Brain (organoid and tissue), 16 donors: ENCODE measurements at places on chromosomes 2 and 18.

- no peak for DNase-seq
Measured at GRCh38 chr2:195498176-195498575, 158.8 kb upstream of the SLC39A10 start.

GRCh38 chr2:29130295-29130694 is 15.1 kb downstream of the CLIP4 start:
- DNase-seq, result no peak

- DNase-seq, result no peak
Measured at GRCh38 chr2:241496003-241496707, 12.2 kb downstream of the STK25 start.

- no peak for DNase-seq
Measured at GRCh38 chr2:111134055-111134454, 13.3 kb downstream of the BCL2L11 start.

DNA sequence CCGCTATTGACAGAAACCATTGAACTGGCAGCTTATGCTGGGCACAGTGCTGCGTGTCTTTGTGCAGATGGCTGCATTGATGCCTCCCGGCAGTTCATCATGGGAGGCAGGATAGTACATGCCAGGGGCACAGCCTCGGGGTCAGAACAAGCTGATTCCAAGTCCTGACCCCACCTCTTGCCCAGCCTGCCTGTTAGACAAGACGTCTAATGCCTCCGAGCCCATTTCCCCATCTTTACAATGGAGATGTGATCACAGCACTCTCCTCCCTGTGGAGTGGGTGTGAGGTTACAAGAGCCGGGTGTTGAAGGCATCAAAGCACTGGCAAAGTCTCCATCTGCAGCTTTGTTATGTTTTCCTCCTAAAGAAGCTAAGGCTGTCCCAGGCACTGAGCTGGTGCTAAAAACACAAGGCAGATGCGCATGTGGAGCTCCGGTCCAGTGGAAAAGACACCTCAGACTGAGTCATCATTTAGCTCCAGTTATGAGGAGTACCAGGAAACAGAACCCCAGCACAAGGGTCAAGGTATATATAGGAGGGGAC is 125.7 kb upstream of the EPAS1 start:
- DNase-seq, result peak; percentile 75

DNA sequence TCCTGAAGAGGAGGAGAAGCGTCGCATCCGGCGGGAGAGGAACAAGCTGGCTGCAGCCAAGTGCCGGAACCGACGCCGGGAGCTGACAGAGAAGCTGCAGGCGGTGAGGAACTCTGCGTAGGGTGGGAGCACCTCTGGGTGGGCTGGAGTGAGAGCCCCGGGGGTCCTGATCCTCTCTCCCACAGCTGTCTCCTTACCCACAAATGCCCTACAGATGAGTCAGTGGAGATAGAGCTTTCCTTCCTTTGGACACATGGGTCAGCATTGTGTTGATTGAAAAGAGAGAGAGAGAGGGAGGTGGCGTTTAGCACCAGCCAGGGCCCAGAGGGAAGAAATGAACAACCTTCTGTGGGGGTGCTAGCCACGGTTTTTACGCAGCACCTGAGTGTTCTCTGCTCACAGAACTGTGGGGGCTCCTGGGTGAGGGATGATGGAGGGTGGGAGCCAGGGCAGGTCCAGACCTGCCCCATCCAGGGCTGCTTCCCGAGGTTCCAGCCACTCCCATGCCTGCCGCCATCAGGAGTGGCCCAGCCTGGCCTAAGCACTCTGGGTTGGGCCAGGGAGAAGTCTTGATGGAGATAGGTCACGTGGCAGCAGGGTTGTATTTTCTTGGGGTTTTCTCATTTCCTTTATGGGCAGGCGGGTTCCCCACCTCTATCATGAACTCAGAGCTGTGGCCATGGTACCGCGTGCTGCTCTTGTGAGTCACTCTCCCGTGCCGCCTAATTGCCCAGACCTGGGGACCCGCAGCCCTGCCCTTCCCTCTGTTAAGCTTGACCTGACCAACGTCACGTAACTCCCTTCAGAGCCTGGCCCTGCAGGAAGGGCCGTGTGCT is 16.3 kb downstream of the FOSL2 start:
- DNase-seq, result no peak

- no peak for DNase-seq
Measured at GRCh38 chr18:62572456-62572855, 49.6 kb downstream of the ZCCHC2 start.

- DNase-seq, result no peak
Measured at GRCh38 chr2:160940271-160940670, 220.0 kb upstream of the TANK start.

DNA sequence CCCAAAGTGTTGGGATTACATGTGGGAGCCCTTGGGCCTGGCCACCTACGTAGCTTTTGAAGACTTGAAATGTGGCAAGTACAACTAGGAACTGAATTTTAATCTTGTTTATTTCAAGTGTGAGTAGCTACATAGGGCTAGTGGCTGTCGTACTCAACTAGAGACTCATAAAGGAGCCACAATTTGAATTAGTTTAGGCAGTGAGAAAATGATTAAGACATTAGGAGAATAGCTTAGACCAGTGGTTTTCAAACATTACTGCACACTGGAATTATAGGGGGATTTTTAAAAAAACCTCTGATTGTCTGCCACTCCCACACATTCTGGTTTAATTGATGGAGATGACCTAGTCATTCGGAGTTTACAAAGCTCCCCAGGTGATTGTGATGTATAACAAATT is 127.1 kb downstream of the FMNL2 start:
- no peak for DNase-seq

GRCh38 chr2:33516456-33516995 is 40.1 kb downstream of the RASGRP3 start:
- DNase-seq, result no peak

DNA sequence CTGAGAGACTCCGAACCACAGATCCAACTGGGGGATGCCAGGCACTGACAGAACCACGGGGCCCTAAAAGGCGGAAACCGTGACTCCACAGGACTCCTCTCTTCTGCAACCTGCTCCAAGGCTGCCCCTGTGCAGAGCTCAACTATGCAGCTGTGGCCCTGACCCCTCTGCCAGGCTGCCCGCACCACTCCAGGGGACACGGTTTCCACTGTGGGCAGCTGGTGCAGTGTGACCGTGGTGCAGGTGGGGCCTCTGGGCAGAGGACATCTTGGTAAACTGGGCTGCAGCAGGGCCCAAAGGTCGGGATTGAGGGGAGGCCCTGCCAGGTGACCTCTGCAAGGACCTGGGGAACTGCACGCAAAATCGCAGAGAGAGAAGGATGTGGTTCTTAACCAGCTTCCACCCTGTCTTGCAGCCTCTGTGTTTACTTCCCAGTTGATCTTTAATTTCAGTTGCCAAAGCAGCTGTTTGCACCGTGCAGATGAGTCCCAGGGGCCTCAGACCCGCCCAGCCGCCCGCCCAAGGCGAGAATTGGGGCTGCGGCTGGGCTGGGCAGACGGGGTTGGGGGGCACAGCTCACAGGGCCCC is 104.6 kb upstream of the CTDP1 start:
- no peak for DNase-seq

- no peak for DNase-seq
Measured at GRCh38 chr2:236565879-236566402, 3.7 kb upstream of the ACKR3 start.

DNA sequence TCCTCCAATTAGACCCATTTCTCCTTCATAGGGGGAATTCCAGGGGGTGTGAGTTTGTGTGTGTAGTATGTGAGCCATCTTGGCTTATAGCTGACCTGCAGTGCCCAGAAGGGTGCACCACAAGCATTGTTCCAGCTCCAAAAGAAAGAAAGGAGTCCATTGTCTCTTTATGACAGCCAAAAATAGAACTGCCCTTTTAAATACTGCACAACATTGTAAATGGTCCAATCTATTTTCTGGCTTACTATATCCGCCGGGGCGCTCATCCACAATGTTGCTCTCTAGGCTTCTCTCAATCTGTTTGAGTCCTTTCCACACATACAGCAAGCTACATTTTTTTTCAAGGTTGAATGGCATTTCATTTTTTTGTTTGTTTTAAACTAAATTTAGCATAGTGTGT is 517.5 kb downstream of the STK39 start:
- DNase-seq, result peak; percentile 70

GRCh38 chr2:84832772-84833461 is 48.0 kb downstream of the TRABD2A start:
- no peak for DNase-seq

DNA sequence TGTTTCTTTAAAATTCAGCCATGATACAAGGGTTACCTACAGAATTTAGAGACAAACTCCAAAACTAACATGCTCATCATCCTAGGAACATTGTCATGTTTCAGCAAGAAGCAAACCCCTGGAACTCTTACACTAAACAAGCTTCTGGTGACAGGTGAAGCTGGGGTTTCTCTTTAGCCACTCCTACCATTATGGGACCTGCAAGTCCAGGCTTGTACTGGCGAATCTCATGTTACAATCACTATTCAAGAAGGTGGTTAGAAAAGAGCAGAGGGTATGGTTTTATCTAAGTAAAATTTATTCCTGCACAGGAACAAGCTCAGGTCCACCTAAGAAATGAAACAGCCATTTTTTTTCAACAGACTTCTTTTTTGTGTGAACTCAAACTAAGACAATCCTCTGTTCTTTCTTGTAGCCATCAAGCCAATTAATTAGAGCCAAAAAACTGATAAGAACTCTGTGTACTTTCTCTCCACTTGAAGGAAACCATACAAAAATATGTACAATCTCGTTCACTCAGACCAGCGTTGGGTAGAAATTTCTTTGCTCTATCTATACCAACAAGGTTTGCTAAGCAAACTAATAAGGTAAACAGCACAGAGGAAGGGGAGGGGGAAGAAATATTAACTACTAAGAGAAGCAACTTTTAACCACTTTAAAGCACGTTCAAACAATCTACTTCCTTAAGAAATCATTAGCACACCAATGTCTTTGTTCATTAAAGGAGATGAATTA is 63.3 kb upstream of the NEDD4L start:
- no peak for DNase-seq

DNA sequence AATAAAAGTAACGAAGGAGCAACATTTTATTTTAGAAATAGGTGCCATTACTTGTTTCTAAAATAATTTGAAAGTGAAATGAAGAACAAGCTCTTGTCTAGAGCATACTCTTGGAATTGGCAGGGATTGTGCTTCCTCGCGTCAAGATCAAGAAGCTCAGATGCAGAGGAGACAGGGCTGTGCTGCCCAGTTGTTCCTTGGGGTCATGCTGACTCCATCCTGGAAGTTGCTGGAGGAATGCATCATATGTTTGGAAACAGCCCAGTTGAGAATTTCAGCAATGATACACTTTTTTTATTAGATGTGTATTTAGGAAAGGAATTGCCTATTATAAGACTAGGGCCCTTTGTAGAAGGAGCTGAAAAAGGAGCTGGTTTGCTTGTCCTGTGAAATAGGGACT is 17.2 kb downstream of the LTBP1 start:
- no peak for DNase-seq

DNA sequence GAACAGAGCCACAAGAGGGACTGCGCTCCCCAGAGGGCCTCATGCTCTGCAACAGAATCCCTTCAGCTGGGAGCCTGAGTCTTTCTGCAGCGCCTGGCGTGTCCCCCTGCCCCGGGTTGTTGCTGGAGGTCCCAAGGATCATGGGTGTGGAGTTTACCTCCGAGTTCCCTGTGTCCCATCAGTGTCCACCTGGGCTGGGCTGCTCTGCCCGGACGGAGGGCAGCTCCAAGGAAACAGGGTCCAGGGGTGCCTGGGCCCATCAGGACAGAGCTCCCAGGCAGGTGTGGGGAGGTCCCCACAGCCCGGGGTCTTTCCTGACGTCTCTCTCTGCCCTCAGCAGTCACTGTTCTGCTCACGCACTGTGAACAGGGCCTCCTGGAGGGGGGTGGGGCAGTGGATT is 63.5 kb downstream of the EMILIN2 start:
- DNase-seq, result no peak

GRCh38 chr2:48587560-48587959 is 30.1 kb upstream of the GTF2A1L start:
- no peak for DNase-seq

GRCh38 chr18:12478269-12479047 is 70.7 kb downstream of the PRELID3A start:
- DNase-seq, result no peak

DNA sequence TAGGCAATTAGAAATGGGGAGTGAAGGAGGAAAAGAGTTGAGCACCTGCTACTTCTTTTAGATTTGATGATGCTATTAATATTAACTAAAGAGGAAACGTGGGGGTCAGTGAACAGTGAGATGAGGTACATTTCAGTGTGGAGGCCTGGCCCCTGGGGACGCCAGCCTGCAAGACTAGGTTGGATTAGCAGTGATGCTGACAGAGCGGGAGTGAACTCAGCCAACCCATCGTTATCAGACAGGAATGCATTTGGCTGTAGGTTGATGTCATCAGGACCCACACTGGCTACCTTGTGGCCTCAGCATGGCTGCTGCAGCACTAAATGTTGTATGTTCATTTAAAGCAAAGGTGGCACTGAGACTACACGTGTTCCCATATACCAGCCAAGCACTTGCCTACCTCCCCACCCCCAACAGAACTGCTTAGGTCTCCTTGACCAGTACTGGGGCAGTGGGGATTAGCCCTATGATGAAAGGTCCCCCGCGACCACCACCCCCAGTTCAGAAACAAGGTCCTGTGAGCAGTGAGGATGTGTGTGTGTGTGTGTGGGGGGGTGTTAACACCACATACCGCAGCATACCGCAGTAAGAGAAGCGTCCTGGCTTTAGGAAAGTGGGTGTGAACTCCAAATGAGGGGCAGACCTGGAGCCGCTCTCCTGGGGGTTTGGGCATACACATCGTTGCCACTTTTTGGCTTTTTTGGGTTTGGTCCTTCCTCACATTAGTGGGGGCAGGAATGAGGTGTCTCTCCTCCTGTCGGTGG is 26.0 kb downstream of the DGKD start:
- DNase-seq, result no peak

GRCh38 chr2:113091231-113091896 is 23.6 kb downstream of the IL1F10 start:
- DNase-seq, result no peak

DNA sequence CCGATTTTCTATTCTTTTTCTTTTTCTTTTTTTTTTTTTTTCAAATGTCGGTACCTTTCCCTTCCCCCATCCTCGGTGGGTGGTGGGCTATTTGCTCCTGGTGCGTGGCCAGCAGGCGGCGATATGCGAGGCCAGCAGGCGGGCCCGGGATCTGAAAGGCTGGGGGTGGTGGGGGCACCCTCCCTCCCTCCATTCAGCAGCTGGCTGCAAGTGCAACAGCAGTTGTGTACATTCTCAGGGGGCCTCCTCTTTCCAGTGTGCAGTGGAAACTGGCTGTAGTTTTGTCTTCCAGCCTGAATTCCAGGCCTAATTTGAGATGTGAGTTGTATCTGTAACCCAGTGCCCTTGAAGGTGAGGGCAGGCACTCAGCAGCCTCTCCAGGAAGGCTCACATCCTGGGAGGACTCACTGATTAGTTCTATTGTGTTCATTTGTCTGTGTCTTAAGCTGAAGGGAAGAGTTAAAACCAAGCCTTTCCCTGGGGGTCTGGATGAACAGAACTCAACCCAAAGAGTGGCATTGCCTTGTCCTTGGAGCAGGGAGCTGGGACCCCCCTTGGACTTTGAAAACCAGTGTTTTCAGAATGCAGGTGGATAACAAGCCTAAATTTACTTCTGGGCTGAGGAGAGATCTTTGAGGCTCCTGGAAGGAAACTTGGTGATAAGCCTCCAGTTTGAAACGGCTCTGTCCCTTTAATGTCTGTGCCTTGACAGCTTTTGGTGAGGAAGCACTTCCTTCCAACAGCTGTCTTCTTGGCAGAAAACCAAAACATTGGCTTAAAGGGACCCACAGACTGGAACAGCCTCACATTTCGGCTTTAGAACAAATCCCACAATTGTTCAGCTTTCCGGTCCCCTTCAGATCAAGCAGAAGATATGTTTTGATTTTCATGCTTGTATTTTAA is 3.3 kb downstream of the MYCN start:
- peak; percentile 91 for DNase-seq

- peak; percentile 71 for DNase-seq
Measured at GRCh38 chr18:58527285-58527951, 101.5 kb downstream of the ALPK2 start.

- DNase-seq, result no peak
Measured at GRCh38 chr18:50696436-50696835, 123.4 kb downstream of the MRO start.
